IPS DF 6.9 (cell line): ENCODE measurements at places on chromosomes 1 and 21.

GRCh38 chr1:160315359-160315758 is 27.7 kb downstream of the COPA start:
- DNase-seq = no peak

GRCh38 chr1:59352065-59352464 is 55.2 kb downstream of the FGGY start:
- no peak for DNase-seq

GRCh38 chr1:113142791-113143190 is 69.8 kb downstream of the LRIG2 start:
- no peak for DNase-seq

GRCh38 chr21:35475762-35476161 is 426.7 kb upstream of the RUNX1 start:
- DNase-seq = no peak

DNA sequence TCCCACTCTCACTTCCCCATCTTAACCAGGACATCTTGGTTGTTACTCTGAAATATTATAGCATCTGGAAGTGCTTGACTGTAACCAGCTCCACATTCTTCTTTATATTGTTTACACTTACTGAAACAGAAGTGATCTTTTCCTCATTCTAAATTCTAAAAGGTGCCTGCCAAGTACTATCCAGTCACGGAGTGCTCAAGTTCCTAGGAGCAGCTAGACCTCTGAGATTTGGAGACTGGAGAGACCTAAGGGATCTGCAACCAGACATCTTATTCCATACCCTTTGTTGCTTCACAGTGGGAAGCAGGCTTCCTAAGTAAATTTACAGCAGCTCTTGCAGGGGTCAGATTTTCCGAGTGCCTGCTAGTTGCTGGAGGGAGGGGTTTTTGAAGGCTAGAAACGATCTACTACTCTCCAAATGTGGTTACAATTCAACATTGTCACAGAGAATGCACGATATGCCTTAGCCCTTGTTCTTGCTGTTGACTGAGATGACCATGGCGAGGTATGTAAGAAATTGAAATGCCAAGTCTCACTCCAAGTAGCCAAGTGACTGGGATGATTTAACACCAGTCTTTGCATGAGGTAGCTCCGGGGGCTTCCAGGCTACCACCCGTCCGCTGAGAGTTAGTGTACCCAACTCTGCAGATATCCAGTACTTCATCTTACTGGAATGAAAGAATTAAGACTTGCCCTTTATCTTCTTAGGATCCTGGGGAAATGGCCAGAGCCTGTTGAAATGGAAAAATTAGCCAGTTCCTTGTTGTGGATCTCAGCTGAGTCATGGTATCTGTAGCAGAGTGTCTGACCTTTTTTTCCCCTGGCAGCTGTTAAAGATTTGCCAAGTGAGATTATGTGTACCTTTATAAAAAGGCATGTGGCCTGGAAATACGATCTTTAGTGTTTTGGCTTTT is 150.8 kb downstream of the MAST2 start:
- peak; percentile 33 for DNase-seq

DNA sequence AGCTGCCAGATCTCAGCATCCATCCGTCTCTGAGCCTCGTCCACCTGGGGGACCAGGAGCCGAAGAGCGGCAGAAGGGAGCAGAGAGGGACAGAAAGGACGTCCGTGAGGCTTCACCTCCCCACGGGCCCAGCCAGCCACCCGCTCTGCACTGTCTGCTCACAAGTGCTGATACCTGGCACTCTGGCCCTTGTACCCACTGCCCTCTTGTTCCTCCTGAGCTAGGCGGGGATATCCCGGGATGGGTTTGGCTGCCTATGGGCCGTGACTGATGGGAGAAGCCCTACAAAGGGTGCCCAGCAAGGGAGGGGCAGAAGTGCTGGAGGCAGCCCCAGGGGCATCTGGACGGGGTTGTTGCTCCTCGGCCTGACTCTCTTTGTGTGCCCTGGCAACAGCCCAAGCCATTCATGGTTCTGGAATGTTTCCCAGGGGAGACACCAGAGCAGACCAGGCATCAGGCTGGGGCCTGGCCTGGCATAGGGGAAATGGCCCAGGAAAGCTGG is 57.6 kb downstream of the LDLRAD2 start:
- no peak for DNase-seq

DNA sequence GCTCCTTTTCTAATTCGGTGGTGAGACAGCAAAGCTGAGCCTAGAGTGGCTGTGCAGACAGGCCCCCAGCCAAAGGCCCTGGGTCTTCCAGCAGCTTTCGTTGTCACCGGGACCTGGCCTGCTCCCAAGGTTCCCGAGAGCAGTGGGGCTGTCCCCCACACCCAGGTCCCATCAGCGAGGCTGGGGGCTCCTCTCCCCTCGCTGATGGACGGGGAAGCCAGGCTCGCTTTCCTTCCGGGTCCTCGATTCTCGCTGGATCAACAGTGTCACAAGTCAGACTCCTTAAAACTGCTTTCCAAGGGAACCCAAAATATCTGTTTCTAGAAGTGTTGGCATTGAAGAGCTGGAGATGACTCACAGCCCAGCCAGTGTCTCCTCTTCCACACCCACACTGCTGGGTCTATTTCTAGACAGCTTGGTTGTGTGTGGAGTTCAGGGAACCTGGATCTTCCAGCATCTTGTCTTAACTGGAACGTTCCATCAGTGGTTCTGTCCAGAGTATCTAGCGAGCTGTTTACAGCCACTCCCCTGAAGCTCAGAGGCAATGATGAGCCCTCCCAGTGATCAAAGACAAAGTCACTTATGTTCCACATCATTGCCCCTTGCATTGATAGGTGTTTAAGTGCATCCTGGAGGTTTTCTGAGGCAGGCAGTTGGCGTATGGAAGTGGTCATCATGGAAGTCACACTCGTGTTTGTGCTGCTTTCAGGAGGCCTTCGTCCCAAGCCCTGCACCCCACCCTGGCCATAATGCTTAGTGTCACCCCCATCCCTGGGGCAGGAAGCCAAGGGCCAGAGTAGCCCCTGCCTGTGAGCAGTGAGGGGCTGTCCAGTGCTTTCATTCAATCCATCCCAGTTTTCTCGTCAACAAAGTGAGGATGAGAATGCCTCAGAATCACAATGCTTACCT is 35.2 kb downstream of the RRP1 start:
- no peak for DNase-seq

DNA sequence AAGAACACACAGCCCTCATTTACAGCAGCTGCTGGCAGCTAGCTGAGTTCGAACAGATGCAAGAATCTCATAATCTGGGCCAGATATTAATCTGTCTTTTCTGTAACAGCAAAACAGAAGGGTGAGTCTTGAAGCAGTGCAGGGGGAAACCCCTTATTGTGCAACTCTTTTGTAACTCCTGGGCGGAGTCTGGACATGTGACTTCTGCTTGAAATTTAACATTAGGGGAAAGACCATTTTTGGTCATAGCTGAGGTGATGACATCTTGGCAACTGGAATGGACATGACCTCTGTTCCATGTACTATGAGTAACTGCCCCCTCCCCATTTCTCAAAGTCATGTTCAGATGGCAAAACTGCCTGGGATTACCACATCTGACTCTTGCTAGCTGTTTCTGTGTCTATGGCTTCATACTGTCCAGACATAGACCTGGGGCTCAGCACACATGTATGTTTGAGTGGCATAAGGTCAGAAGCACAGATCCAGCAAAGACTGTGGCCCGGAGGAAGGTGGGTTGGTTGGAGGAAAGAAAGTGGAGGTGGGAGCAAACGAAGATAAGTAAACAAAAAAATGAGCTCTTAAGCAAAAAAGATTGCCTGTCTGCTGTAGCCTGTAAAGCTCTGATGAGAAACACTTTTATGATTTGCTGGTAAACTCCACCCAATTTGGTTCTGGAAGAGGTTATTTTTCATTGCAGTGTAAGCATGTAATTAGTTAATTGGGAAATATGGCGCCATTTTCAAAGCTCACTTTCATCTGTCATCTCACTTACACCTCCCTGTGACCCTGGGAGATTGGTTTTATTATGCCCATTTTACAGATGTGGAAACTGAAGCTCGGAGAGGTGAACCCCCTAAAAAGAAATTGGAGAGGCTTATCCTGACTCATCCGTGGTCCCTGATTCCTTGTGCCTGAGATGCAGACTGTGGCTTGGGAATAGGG is 26.1 kb downstream of the ETS2 start:
- no peak for DNase-seq

DNA sequence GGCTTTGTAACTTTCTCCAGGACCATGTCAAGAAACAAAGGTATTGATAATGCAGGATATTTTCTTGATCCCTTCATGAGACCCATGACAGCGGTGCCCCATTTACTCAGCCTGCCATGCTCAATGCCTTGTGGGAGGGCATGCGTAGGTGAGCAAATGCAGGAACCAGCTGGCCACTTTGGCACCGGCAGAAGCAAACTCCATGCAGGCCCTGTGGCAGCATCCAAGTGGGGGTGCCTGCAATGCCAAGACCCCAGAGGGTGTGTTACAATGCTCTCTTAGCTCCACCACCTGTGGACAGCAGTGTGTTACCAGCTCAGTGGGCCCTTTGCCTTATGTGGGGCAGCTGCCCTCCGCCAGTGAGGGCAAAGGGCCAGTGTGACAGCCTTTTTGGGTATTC is 108.1 kb downstream of the ATP1B1 start:
- DNase-seq = no peak

GRCh38 chr1:117118137-117118536 is 3.4 kb downstream of the TRIM45 start:
- no peak for DNase-seq

GRCh38 chr21:36640721-36641244 is 58.1 kb upstream of the SIM2 start:
- DNase-seq = no peak

DNA sequence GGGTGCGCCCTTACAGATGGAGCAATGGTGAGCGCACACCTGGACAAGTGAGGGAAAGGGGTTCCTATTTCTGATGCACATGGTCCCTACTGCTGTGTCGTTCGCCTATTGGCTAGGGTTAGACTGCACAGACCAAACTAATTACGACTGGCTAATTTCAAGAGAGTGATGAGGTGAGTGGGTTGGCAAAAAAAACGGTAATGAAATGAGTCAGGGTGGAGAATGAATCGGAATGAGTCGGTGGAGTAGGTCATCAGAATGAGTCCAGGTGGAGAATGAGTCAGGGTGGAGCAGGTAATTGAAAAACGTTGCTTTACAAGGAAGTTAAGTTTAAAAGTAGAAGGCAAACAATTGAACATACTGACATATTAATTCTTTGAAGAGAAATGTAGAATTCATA is 79.8 kb downstream of the WDR4 start:
- DNase-seq = no peak
